ENCODE measurements at places on chromosomes 7 and 10.
A peak's percentile ranks its signal among the peaks of the same experiment; 100 is the strongest.

- no peaks in the 10 kb centered on the region for H3K4me1 ChIP-seq
- no peaks in the 10 kb centered on the region for H3K27me3 ChIP-seq
- H3K4me3 ChIP-seq = no peak overlapping the region
- no peak for DNase-seq
Observed at GRCh38 chr10:80253266-80253962, 36.0 kb downstream of the MAT1A start.

GRCh38 chr7:100802951-100803350 lies 24.4 kb downstream of the EPHB4 start:
- H3K27me3 ChIP-seq = no peaks in the 10 kb centered on the region
- no peaks in the 10 kb centered on the region for H3K4me1 ChIP-seq
- DNase-seq = no peak
- no peaks in the 10 kb centered on the region for H3K36me3 ChIP-seq

DNA sequence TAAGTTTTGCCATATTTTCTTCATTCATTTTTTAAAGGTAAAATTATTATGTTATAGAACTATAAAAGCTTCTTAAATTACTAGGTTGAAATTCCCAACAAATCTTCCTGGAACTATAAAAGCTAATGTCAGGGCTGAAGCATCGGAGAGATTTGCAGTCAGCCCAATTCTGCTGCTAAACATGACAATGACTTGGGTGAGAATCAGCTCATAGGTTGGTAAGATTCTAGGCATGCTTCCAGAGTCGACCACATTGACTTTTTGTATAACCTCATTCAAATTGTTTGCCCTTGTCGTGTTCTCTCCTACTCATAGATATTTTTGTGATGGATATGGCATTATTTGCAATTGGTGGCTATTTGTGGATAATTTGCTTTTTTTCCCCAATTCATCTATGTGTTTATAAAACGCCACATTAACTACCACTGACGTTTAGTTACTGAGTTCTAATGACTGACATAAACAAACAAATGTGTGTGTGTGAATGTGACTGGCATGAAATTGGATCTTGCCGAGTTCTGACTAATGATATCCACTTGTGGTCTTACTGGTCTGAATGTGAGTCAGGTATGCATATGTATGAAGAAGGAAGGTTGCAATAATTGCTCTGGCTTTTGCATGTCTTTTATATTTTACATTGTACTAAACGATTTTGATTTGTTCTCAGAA lies 579.8 kb downstream of the PARD3 start:
- H3K27ac ChIP-seq = no peak overlapping the region
- no peaks in the 10 kb centered on the region for H3K4me1 ChIP-seq
- H3K27me3 ChIP-seq = no peaks in the 10 kb centered on the region
- DNase-seq = no peak

DNA sequence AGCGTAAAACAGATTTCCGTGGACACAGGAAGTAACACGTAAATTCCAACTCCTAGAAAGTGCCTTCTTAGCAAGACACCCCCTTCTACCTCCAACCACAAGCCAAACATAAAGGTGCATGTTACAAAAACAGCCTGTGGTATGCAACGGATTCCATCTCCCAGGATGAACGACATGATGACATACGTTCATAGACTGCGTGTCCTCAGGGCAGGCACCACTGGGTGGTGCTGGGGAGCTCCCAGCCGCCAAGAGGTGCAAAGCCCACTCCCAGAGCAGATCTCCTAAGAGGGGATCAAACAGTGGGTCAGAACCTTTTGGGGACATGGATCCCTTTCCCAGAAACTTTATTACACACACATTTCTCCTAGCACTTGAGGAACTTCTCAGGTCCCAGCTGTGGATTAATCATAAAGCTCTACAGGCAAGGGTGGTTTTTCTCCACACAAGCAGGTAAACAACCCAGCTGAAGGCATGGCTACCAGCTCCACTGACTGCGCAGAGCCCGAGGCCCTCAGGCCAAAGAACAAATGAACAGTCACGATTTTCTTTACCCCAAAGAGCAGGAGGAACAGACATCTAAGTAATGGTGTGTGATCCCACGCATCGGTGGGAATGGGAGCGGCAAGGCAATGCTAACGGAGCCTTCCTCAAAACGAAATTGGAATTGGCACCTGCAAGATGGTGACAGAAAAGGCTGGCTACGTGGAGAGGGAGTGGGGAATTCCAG lies 13.8 kb downstream of the PSAP start:
- no peaks in the 10 kb centered on the region for H3K36me3 ChIP-seq
- no peak overlapping the region for H3K4me3 ChIP-seq
- peak; percentile 9 for DNase-seq
- peaks cover 13% of the 10 kb centered on the region for H3K4me1 ChIP-seq
- no peaks in the 10 kb centered on the region for H3K27me3 ChIP-seq

DNA sequence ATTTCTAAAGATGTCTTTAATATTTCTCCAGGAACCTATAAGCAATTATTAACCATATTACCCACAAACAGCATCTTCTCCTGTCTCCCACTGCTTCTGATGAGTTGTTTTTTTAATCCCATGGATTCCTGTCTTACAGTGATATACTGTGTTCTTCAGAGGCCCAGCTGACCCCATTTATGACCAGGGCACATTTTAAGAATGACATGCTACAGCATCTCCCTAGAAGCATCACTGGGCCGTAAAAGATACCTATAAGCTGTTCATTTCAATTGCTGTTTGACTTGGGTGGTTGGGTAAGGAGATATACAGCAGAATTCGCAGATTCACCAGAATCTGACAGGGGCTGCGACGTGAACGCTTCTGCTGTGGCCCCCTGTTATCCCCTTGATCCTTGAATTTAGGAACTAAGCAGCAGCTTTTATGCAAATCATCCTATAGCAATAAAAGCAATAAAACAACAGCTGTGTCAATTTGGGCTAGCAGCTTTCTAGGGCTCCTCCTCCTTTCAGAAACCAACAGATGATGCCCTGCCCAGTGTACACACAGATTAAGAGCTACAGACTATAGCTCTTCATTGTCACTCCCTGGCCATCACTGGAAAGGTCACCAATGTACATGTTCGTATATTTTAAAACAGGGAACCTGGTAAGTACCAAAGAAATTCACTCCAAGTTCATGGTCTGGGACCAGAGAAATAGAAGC lies 86.8 kb downstream of the CPEB3 start:
- no peak overlapping the region for H3K27ac ChIP-seq
- no peaks in the 10 kb centered on the region for H3K4me1 ChIP-seq
- no peak for DNase-seq
- H3K27me3 ChIP-seq = no peaks in the 10 kb centered on the region
- H3K4me3 ChIP-seq = no peak overlapping the region

- no peak overlapping the region for H3K27ac ChIP-seq
- H3K36me3 ChIP-seq = no peaks in the 10 kb centered on the region
- no peak overlapping the region for H3K4me3 ChIP-seq
- H3K27me3 ChIP-seq = no peaks in the 10 kb centered on the region
- DNase-seq = no peak
Observed at GRCh38 chr10:13502380-13502779, 26.4 kb downstream of the BEND7 start.

DNA sequence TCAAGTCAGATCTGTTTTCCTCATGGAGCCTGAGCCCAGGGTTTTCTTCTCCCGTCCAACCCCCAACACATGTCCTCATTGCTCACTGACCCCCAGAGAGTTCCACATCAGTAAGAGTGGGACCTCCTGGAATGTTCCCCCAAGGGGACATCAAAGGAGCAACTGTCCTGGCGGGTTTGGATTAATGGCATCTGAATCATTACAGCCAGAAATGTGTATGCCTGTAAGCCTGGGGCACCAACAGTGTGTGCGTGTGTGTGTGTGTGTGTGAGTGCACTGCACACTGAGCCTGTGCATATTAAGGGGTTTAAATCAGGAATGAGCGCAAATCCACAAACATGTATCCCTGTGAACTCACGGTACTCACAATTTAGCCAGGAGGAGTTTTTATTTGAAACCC lies 222.3 kb downstream of the PLXNA4 start:
- H3K4me3 ChIP-seq = no peak overlapping the region
- no peak for DNase-seq
- H3K27me3 ChIP-seq = no peaks in the 10 kb centered on the region
- no peaks in the 10 kb centered on the region for H3K36me3 ChIP-seq
- no peaks in the 10 kb centered on the region for H3K4me1 ChIP-seq
- no peak overlapping the region for H3K27ac ChIP-seq

DNA sequence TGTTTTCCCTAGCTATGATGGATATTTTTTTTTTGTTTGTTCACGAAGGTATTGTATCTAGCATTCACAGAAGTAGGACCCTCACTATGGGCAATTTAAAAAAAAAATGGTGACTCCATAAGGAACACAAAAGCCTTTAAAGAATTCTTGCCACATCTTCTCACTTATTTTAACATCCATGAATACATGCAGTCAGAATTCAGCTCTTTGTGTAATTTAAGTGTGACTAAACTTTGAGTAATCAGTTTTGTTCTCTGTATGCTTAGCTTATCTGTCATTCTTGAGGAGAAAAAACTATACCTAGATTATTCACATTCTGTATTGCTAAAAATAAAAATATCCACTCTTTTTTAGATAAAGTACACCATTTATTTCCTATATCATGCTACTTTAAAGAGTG lies 313.2 kb upstream of the KCND2 start:
- no peaks in the 10 kb centered on the region for H3K27me3 ChIP-seq
- H3K4me3 ChIP-seq = no peak overlapping the region
- no peaks in the 10 kb centered on the region for H3K4me1 ChIP-seq
- H3K27ac ChIP-seq = no peak overlapping the region
- H3K36me3 ChIP-seq = no peaks in the 10 kb centered on the region
- no peak for DNase-seq

GRCh38 chr10:43647576-43647975 lies 1.1 kb downstream of the ZNF32 start:
- peak overlapping the region; percentile 94 for H3K27ac ChIP-seq
- peak overlapping the region; percentile 70 for H3K4me3 ChIP-seq
- no peaks in the 10 kb centered on the region for H3K27me3 ChIP-seq

DNA sequence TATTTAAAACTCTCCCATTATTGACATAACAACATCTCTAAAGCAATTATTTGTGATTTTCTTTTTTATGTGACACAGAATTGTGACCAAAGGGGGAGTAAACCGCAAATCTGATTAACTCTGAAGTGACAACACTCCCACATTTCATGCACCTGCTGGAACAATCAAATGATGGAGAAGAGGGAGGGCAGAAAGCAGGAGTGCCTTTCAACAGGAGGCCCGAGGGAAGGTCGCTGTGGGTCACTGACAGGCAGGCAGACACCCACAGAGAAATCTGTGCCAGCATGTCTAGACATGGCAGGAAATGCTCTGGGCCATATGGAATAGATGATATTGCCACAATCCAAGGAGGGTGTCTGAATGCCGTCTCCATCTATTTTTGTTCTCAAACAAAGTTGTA lies 247.3 kb downstream of the DOCK4 start:
- no peak overlapping the region for H3K4me3 ChIP-seq
- no peaks in the 10 kb centered on the region for H3K36me3 ChIP-seq
- H3K27me3 ChIP-seq = no peaks in the 10 kb centered on the region
- no peak overlapping the region for H3K27ac ChIP-seq

DNA sequence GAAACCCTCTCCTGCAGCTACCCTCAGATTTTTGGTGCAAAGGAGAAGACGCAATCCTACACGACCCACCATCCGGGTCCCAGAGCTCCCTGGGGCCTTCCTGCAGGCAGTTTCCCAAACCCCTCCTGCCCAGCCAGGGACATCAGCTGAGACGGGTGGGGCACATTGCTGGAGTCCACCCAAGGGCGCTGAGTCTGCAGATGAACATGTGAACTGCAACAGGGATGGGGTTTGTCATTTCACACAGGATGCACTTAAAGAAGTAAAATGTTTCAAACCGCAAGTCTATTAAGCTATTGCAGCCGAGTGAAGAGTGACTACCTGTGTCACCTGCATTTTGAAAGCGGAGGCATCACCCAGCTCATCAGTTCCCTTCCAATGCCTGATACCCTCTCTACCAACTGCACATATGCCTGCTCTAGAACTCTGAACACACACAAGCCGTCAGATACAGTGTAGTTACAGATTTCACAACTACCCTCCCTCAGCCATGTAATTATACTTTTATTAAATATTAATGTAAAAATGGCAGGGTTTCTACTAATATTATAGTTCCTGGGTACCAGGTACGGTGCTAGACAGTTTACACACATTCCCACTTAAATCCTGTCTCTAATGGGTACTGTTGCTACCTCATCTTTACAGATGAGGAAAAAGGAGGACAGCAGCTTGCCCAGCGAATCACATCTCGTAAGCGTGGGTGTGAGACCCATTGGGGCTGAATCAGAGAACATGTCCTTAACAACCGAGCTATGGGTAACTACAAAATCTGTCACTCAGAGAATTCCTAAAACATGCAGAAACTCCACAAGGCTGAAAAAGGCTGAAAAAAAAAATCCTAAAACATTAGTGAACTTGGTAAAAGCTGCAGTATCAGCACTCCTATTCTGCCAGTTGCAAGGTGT lies 71.2 kb downstream of the GRB10 start:
- H3K36me3 ChIP-seq = no peaks in the 10 kb centered on the region
- no peak overlapping the region for H3K27ac ChIP-seq
- no peak for DNase-seq
- H3K4me1 ChIP-seq = no peaks in the 10 kb centered on the region

DNA sequence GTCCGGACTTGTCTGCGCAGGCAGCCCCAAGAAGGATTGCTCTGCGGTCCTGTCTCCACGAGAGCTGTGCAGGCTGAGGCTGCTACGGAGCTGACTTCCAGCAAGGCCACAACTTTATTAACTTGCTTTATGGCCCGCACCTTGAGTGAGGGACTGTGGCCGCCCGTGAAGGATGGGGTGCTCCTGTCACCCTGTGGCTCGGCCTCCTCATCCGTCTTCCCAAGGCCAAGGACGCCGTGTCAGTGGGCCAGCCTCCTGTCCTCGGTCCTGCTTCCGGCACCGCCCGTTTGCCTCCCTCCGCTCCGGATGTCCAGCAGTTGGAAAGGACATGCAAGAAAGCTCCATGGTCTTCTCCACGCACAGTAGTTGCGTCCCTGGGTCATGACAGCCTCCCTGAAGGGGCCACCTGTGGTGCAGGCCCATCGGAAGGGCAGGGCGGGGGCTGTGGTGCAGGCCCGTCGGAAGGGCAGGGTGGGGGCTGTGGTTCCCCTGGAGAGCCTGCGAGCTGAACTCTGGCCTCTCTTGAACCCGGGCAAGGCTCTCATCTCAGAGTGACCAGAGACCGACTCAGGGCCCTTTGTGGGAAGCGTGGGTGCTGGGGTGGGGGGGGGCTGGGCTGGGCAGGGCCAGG lies 87.1 kb downstream of the NKX6-2 start:
- DNase-seq = no peak
- H3K36me3 ChIP-seq = peaks cover 58% of the 10 kb centered on the region
- H3K4me3 ChIP-seq = no peak overlapping the region

DNA sequence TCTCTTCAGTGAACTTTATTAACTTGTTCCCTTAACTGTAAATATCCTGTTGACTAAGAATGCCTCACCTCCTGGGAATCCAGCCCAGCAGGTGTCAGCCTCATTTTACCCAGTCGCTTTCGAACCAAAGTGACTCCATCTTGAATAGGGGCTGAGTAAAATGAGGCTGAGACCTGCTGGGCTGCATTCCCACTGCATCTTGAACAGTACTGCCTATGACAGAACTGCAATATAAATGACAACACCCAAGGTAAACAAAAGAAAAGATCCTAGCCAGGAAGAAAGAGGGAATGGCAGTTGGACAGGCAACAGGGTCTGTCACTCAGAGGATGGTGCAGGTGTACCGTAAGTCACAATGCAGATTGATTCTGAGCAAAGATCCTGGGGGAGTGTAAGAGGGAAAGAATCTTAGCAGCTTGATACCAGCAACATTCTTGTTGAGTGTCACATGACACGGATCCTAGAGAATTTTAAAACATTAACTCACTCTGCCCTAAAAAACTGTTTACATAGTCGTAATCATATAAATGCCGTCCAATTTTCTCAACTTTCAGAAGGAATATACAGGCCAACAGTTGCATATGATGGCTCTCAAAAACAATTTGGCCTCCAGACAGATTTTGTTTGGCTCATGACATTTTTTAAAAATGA lies 4.4 kb upstream of the FAM107B start:
- H3K27me3 ChIP-seq = no peaks in the 10 kb centered on the region
- H3K4me1 ChIP-seq = no peaks in the 10 kb centered on the region
- H3K27ac ChIP-seq = no peak overlapping the region
